ENCODE measurements at places on chromosomes 11 and 22.

- no peak for DNase-seq
These were observed 199.7 kb upstream of the POU2AF2 start for GRCh38 chr11:111045874-111046273.

DNA sequence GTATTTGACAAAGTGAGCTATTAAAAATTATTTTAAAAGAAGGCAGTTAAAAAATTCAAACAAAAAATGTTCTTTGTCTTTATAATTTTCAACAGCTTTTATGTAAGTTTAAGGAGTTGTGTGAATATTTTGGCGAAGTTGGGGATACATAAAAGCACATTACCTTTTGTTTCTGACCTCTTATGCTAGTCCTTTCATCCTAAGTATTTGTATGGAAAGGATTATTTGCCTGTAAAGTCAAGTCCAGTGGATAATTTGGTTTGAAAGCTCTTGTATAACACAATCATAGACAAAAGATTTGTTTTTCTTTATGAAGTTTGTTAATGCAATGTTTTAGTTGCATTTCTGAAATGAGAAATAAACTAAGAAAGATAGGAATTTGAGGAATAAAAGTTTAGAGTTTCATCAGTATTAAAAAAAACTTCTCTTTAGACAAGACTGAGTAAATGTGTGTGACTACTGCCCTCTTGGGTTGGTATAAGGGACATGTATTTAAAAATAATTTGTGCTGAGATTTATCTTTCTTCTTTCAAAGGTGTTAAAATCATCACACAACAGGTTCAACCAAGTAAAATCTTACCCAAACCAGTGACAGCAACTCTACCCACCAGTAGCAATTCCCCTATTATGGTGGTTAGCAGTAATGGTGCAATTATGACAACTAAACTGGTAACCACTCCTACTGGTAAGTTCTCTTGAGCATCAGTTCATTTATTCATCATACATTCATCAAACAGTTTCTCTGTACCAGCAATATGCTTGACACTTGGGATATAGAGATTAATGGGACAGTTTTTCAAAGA lies 68.2 kb downstream of the EMSY start:
- DNase-seq = no peak

DNA sequence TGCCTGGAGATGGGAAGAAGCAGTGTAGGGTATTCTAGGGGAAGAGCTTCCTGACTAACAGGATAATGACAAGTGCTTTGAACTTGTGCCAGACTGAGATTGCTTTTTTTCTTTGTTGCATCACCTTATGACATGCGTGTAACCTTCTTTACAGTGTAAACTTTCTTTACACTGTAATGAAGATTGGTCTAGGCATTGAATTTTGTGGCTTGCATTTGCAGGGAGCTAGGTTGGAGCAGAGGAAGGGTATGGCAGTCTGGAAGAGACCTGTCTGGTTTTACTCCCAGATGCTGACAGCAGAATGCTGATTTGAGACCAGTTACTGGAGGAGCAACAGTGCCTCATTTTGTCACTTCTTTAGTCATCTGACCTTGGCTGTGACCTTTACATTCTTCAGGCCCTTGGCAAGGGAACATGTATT lies 5.6 kb downstream of the DDB2 start:
- DNase-seq = no peak

DNA sequence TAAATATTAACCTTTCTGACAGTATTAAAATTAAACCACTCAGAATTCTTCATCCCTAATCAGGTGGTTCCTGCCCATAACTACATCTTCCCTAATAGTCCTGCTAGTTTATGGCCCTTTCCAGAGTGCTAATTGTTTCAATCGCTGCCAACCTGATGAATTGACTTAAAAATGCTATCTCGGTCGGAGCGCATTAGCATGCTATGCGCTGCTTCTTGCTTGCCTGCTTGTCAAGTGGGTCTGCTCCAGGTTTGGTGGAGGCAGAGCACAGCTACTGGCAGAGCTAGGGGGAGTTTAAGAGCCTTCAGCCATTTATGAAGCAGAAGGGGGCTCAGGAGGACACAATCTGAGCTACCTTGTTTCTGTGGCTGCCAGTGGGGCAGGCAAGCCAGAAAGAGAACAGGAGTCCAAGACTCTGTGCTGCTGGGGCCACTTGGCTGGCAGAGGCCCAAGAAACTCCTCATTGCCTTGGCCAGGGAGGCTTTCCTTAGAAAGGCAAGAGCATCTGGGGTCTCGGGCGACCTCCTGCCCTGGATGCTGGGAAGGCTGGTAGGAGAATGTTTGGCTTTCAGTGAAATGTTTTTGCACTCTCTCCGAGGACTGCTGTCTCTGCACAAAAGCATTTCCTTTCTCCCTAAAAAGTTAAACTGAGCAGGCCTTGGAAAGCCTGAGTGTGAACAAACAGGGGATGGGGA lies 62.1 kb upstream of the PHOX2A start:
- no peak for DNase-seq

DNA sequence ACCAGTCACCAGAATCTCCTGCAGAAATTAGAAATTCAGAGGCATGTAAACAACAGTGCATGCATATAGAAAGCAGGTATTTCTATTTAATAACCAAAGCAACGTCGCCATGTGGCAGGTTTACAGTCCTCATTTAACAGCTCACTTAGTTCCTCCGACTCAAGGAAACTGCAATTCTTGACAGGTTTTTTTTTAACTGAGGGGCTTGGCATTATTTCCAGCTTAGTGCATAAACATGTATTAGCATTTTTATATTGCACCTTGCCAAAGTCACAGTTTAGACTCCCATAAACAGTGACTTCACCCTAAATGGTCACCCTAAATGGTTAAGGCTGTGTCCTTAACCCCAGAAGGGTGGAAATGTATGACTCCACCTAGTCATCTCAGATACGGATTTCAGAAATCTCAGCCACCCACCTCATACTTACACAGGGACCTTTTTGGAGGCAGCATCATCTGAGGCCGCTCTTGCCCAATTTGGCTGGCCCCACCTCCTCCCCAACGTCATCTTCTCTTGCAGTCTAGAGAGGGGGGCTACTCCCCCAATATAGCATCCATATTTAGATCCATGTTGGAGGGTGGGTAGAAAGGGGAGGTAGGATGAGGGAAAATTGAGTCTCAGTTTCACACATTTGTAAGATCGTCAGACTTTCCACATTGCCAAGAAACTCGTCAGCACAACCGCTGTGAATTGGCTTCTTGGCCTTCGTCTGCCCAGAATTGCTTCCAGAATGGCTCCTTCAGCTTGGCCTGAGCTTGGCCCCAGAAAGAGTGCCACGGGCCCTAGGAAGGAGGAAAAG lies 31.8 kb upstream of the SLC35C1 start:
- DNase-seq = no peak

- no peak for DNase-seq
These were observed 8.7 kb upstream of the EFCAB6 start for GRCh38 chr22:43820651-43821305.

DNA sequence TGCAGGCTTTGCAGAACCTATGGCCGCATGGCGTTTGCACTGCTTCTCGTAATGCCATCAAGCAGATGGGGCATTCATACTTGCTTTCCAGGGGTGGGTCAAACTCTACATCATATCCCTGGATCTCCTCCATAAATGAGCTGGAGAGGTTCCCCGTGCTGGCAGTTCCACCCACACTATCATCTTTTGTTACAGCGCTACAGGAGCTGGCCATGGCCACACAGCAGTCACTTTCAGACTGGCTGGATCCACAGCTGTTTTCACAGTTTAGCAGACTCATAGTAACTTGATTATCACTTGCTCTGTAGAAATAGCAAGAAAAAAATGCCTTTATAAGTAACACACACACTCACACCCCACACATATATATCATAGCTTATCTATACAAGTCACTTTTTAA lies 8.8 kb downstream of the TRAF6 start:
- DNase-seq = no peak

DNA sequence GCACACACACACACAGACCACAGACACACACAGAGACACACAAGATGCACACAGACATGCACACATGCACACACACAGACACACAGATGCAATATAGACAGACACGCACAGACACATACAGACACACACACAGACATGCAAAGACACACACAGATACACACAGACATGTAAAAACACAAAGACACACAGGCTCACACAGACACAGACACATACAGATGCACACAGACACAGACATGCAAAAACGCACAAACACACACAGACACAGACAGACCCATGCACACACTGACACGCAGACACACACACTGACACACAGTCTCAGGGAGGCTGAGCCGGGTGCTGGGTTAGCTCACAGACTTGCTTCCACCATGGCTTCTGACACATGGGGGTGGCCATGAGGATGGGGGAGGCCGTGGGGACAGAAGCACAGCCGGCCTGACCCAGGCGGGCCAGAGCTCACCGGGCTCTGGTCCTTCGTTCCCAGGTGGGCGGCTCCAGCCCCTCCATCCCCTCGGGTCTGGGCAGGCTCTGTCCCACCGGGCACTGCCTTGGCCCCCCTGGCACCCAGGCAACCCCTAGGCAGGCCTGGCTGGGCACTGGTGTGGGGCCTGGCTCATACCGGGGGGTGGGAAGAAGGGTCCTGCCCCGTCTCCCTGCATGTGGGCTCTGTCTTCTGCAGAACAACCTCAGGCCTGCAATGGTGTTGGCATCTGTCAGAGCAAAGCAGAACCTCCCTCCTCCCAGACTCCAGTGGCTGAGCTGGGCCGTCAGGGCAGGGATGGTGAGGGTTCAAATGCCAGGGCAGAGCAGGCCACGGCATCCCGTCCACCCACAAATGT lies 1489.5 kb downstream of the BRD1 start:
- DNase-seq = no peak

GRCh38 chr22:41532908-41533825 lies 11.1 kb downstream of the POLR3H start:
- DNase-seq = no peak

DNA sequence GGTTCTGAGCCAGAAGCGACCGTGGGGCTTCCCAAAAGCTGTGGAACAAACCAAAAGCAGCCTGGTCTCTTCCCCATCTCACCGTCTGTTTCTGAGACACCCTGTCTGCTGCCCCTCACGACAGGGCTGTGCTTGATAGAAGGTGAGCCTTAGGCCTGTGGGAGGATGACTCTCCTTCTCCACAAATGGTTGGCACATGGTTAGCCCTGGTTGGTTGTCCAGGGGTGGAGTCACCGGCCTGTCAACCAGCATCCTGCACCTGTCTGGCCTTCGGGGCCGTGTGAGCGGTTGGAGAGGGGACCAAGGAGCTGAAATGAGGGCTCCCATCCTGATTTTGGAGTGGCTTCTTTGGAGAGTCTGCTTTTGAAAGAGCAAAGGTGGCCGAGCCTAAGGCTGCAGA lies 135.3 kb downstream of the PKNOX2 start:
- no peak for DNase-seq

- DNase-seq = no peak
These were observed 13.2 kb upstream of the APOL6 start for GRCh38 chr22:35634943-35635540.

GRCh38 chr11:19116276-19116970 lies 545 bp upstream of the ZDHHC13 start:
- no peak for DNase-seq

DNA sequence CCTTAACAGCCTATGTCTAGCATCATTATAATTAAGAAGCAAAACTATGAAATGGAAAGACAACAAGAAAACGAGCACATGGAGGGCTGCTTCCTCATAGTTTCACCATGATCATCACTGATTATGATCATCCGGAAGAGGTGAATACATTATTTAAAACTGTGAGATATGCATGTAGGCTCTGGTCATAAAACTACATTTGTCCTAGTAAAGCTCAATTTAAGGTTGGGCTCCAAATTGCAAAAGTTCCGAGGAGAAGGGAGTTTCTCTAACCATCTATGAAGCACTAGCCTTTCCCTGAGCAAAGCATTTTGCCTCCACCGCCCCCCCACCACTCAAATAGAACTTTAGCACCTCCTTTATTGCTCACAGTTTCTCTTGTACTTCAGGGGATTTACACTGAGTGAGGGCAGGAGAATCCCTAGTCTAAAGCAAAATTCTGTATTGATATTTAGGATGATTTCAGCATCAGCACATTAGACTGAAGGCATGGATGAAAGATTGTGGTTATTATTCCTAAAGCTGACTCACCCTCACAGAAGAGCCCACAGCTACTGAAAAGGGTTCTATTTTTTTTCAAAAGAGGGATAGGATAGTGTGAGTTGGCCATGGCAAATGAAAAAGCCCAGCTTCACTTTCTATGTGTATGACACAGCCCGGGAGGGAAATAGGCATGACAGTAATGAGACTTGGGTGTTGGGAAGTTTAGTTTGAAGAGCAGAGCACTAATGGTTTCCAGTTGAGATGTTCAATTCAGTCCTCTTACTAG lies 203.4 kb downstream of the CADM1 start:
- no peak for DNase-seq

GRCh38 chr11:4508886-4509285 lies 26.4 kb downstream of the OR52K1 start:
- no peak for DNase-seq

DNA sequence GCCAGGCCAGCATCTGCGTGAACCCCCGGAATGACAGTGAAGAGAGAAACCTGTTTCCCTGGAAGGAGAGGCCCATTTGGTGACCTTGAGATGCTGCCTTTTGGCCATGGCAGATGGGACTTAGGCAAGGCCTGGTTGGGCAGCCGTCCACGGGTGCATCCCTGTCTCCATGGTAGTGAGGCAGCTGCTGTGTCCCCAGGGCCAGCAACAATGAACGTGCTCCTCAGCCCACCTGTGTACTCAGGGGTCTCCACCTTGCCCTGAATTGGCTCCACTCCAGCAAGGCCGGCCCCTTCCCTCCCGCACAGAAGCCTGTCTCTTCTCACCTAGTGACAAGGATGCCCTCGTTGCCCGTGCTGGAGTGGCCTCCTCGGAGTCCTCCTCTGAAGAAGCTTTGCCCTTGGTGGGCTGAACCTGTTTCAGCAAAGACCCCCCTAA lies 441.1 kb downstream of the TBC1D22A start:
- no peak for DNase-seq

DNA sequence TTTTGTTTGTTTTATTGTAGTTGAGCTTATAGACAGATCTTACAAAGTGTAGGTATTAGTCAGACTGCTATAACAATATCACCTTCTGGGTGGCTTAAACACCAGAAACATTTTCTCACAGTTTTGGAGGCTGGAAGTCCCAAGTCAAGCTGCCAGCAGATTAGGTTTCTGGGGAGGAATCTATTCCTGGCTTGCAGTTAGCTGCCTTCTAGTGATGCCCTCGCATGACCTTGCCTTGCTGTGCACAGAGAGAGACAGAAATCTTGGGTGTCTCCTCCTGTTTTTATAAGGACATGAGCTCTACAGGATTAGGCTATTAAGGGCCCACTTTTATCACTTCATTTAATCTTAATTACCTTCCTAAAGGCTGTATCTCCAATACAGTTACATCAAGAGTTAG lies 1635.2 kb downstream of the FAM181B start:
- no peak for DNase-seq

GRCh38 chr11:60376601-60377000 lies 1.7 kb upstream of the MS4A7 start:
- no peak for DNase-seq

All from NCI-H1048 (cell line).